ENCODE measurements at places on chromosomes 3 and 15.

- no peak for DNase-seq
These were observed 66.9 kb downstream of the SLCO2A1 start for GRCh38 chr3:133962849-133963248.

GRCh38 chr3:149378478-149379309 is 1.2 kb upstream of the TM4SF1 start:
- DNase-seq = no peak

- DNase-seq = no peak
These were observed 1.1 kb downstream of the ITPR1 start for GRCh38 chr3:4493941-4494894.

DNA sequence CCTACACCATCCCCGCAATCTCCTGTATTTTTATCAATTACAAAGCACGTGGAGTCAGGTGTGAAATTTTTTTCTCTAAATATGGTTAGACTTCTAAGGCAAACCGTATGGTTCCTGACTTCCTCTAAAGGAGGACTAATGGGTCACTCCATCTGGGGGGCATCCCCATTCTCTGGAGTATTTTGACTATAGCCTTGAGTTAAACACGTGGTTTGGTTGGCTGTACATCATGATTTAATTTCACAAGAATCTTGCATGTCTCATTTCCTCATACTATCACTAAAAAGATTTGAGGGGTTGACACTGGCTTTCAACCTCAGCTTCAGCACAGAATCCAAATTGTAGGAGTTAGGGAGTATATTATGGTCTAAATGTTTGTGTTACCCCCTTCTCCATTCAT is 25.3 kb upstream of the ZNF770 start:
- DNase-seq = no peak

DNA sequence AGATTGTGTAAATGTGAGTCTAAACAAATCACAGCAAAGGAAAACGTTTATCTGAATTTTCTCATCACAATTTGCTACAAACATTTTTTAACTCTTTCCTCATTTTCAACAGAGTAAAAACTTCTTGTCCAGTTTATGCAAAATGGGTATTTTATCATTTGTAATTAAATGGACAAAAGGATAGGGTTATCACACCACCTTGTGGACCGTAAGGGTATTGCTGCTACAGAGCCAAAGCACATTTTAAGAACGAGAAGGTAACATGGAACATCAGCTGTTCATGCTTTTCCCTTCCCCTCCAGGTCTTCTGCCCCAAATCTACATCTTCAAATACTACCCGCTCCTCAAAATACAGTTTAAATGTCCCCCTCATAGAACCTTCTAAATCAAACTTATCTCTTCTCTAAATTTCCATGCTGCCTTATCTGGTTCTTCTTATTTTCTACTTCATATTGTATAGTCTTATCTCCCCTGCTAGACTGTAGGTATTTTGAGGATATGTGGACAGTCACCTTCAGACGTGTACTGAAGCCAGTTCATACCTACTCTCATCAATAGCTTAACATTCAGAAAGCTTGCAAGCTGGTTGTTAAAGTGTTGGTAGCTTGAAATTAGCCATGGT is 12.8 kb upstream of the SETMAR start:
- DNase-seq = peak; percentile 19

- DNase-seq = no peak
These were observed 2.1 kb downstream of the ALDH1A3 start for GRCh38 chr15:100881573-100882336.

DNA sequence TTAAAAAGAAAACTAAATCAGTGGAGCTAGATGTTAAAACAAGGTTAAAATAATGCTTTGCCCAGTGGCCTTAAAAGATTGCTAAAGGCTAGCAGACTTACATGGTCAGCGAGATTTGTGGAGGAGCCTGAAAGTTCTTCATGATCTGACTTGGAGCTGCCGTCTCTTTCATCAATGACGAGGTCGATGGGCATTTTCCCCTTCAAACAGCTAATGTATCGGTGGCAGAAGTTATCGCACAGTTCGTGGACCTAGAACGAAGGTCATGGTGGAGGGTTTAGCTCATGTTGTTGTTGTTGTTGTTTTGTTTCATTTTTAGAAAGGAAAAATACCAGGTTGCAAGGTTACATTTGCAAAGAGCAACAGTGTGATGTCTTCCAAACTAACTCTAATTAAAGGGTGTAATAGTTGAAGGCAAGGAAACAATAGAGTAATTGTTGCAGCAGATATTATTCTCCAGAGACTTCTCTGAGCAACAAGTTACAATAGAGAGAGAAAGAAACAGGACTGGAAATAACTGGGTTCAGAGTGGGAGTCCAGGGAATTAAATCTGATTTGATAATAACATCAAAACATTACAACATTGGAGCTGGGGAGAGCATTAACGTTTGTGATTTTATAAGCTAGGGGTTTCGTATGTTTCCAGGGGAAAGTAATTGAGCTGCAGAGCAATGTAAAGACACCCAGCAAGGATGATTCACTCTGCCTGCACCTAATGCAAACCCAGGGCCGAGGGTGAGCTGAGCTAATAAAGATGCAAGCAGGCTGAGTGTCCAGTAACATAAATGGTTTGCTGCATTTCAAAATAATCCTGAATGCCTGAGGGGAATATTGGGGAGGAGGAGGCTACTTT is 6.6 kb downstream of the MEIS2 start:
- no peak for DNase-seq
